ENCODE measurements at places on chromosomes 6 and 20.

GRCh38 chr6:259901-260508, 32.3 kb upstream of the DUSP22 start:
- no peak for DNase-seq

GRCh38 chr6:162344646-162345010, 382.9 kb downstream of the PRKN start:
- no peak for DNase-seq

DNA sequence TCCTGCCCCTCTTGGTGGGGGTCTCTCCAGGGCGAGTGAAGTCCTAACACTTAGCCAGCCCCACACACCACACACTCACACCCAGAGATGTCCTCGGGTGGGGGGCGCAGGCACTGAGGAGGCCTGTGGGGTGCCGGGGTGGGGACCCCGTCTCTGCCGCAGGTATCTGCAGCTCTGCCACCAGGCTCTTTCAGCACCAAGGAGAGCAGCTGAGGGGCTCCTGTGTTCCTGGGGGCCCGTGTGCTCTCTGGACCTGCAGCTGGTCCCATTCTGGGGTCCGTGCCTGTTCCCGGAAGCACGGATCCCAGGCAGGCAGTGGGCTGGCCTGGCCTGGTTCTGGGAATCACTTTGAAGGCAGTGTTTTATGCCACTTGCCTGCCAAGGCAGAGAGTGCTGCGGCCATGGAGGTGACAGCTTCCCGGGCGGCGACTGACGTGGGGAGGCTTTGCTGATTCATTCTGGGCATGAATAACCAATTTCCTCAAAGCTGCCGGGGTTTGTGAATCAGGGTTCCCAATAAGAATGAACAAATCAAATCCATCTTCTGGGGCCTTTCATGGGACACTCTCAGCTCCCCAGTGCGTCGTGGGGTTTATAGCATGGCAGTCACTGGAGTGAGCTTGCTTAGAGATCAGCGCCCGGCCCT, 54.4 kb upstream of the SLCO4A1 start:
- peak; percentile 58 for DNase-seq

DNA sequence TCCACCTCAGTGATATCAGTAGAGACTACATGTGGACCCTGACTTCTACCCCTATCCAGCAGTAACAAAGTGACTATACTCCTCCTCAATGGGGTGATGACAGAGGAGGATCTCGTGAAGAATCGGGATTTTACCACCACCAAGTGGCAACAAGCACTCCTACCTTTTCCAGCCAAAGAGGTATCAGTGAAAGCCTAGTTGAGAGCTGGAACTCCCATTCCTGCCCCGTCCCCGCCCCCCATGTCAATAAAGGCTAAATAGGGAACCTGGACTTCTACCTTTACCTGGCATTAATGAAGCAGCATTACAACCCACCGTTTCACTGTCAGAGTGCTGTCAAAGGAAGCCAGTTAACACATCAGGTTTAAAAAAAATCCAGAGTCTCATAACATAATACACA, 45.3 kb downstream of the RNF24 start:
- DNase-seq = no peak

- no peak for DNase-seq
These were observed 60.5 kb upstream of the ANKEF1 start for GRCh38 chr20:9974324-9974723.

- no peak for DNase-seq
These were observed 102.4 kb upstream of the ISM1 start for GRCh38 chr20:13118676-13119075.

DNA sequence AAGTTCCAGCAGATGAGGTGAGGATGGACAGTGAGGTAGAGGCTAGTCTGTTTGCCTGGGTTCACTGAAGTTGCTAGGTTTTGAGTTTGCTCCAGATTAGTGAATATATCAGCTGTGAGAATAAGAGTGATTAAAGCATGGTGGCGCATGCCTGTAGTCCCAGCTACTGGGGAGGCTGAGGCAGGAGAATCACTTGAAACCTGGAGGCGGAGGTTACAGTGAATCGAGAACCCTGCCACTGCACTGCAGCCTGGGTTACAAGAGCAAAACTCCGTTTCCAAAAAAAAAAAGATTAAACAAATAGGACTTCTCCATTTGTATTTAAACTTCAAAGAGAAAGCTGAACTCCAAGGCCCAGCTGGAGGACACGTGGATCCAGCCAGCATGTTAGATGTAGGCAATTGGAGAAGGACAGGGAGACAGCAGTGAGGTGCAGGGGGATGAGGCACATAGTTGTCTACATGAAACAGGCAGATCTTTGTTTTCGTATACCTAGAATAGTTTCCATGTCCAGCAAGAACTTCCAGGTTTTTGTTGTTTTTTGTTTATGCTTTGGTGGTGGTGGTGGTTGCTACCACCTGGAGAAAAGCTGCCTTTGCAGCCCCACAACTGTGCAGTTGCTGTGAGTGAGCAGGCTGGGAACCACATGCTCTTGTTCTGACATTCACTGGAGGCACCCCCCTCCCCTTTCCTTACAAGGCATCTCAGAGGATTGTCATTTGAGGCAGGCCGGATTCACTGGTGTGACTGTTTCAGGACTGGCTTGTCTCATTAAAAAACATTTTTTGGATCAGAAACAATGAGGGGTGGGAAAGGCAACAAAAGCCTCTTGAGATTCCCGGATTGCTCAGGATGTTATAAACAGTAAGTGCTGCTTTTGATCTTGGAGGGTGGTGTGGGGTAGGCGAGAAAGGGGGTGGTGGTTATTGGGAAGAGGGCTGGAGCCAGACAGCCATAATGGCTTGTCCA, 72.3 kb downstream of the JARID2 start:
- peak; percentile 55 for DNase-seq

Data from activated CD4-positive, alpha-beta memory T cell treated with anti-CD3 and anti-CD28 coated beads for 36 hours (primary cell).